ENCODE measurements at places on chromosomes 13 and 19. TPM values are rescaled to one million over a fixed set of nuclear protein-coding genes. Genes with fewer than 3 reads are reported as not detected.

- H3K27me3 ChIP-seq, result no peaks in the 10 kb centered on the region
- H3K4me1 ChIP-seq, result no peaks in the 10 kb centered on the region
- DNase-seq, result no peak
- H3K36me3 ChIP-seq, result no peaks in the 10 kb centered on the region
- no peak overlapping the region for H3K4me3 ChIP-seq
These were observed 143.9 kb upstream of the TSC22D1 start for GRCh38 chr13:44719857-44720671.

DNA sequence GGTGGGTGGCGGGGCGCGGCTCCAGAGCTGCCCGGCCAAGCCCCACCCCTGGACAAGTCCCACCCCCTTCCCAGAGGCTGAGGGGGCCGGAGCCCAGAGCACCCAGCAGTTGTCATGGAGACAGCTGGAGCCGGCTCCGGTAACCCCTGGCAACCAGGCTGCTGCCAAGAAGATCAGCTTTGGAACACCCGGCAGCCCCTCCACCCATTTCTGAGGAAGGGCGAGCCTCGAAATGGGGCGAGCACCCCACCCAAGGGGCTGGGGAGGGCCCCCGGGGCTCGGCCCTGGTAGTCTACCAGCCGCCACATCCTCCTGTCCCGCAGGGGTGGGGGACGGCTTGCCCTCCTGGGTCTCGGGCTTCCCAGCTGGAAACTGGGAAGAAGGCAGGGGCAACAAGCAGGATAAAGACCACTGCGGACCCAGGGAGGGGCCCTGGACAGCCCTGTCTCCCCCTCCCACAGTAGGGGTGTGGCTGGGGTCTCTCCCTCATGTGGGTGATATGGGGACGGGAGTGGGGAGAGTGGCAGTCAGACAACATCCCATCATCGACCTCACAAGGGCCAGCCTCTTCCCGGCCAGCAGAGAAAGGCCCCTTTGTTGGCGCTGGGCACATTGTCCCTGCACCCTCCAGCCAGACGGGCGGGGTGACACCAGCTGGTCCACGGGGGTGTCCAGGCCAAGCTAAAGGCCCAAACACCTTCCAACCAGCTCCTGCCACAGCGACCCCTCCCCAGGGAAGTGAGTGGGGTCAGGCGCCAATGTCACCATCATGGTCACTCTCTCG, 1.5 kb downstream of the CERS1 start:
- no peak overlapping the region for H3K4me3 ChIP-seq
- peaks cover 2% of the 10 kb centered on the region for H3K4me1 ChIP-seq
- no peak overlapping the region for H3K27ac ChIP-seq
- no peaks in the 10 kb centered on the region for H3K36me3 ChIP-seq

DNA sequence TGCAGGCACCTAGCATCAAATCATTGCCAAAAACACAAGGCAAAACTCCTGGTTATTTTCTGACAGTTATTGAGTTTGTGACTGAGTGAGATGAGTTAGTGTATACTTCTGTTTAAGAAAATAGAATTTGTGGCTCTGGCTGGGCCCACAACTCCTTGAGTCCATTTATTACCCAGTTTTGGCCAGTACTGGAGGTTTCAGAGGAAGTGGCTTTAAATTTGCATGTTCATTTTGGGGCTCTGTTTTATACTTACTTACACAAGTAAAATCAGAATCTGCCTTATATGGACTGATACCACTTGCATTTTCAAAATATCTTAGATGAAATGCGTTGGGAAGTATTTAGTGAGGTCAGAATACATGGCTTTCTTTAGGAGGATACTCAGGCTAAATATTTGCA, 29.0 kb downstream of the TNFSF11 start:
- H3K27me3 ChIP-seq, result no peaks in the 10 kb centered on the region
- peaks cover 5% of the 10 kb centered on the region for H3K4me1 ChIP-seq
- no peaks in the 10 kb centered on the region for H3K36me3 ChIP-seq
- H3K4me3 ChIP-seq, result no peak overlapping the region
- H3K27ac ChIP-seq, result no peak overlapping the region

GRCh38 chr19:4980838-4981680, 12.1 kb downstream of the KDM4B start:
- H3K4me1 ChIP-seq, result peaks cover 8% of the 10 kb centered on the region
- H3K4me3 ChIP-seq, result no peak overlapping the region
- H3K36me3 ChIP-seq, result peaks cover 4% of the 10 kb centered on the region
- H3K27me3 ChIP-seq, result no peaks in the 10 kb centered on the region

- no peaks in the 10 kb centered on the region for H3K27me3 ChIP-seq
- peak; percentile 67 for DNase-seq
- peak overlapping the region; percentile 5 for H3K27ac ChIP-seq
- H3K4me1 ChIP-seq, result peaks cover 7% of the 10 kb centered on the region
- H3K4me3 ChIP-seq, result no peak overlapping the region
These were observed 28.2 kb upstream of the GPI start for GRCh38 chr19:34336781-34337271.

DNA sequence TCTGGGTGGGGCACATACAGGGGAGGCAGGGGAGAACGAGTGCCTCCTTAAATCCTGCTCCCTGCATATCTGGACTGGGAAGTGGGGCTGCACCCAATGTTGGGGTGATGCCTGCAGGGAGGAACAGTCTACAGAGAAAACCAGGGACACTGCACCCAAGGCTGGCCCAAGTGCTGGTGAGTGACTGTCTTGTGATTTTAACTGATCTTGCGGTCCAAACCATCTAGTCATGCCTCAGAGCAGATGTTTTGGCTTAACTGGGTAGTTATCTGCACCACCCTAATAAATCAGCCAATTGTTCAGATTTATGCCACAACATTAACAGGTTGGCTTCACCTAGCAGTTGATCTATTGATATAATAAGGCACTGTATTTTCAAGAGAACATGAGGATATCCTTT, 219.2 kb upstream of the IRS2 start:
- H3K27me3 ChIP-seq, result peaks cover 2% of the 10 kb centered on the region
- H3K36me3 ChIP-seq, result no peaks in the 10 kb centered on the region
- no peak overlapping the region for H3K27ac ChIP-seq
- no peak for DNase-seq
- no peak overlapping the region for H3K4me3 ChIP-seq

DNA sequence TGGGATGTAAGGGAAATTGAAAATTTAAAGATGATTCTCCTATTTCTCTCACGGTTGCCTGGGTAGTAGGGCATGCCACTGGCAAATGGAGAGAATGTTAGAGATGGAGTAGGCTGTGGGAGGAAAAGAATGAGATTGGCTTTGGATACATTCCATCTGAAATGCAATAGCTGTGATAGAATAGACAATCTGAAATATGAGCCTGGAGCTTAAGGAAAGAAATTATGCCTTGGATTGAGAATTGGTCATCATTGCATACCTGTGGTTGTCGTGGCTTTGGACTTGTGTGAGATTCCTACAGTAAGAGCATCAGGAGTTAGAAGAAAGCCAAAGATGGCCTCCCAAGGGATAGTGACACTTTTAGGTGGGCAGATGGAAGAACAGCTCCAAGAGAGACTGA, 305.1 kb upstream of the SLC10A2 start:
- no peaks in the 10 kb centered on the region for H3K4me1 ChIP-seq
- DNase-seq, result no peak
- no peaks in the 10 kb centered on the region for H3K36me3 ChIP-seq
- H3K4me3 ChIP-seq, result no peak overlapping the region
- H3K27me3 ChIP-seq, result no peaks in the 10 kb centered on the region

- H3K36me3 ChIP-seq, result no peaks in the 10 kb centered on the region
- H3K27ac ChIP-seq, result no peak overlapping the region
- no peak overlapping the region for H3K4me3 ChIP-seq
These were observed 10.7 kb downstream of the APLP1 start for GRCh38 chr19:35879068-35879467.

DNA sequence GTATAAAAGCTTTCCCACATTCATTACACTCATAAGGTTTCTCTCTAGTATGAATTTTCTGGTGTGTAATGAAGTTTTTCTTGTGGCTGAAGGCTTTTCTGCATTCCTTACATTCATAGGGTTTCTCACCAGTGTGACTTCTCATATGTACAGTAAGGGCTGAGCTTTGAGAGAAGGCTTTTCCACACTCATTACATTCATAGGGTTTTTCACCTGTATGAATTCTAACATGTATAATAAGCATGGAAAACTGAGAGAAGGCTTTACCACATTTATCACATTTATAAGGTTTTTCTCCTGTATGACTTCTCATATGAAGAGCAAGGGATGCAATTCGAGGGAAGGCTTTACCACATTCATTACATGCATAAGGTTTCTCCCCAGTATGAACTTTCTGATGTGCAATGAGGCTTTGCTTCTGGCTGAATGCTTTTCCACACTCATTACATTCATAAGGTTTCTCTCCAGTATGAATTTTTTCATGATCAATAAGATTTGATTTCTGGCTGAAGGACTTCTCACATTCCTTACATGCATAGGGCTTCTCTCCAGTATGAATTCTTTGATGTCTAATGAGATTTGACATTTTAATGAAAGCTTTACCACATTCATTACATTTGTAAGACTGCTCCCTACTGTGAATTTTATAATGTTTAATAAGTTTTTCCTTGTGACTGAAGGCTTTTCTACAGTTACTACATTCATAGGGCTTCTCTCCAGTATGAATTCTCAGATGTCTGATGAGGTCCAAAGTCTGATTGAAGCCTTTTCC, 42.6 kb downstream of the ZNF527 start:
- H3K27me3 ChIP-seq, result no peaks in the 10 kb centered on the region
- no peak for DNase-seq
- H3K4me1 ChIP-seq, result no peaks in the 10 kb centered on the region
- H3K4me3 ChIP-seq, result no peak overlapping the region
- H3K27ac ChIP-seq, result no peak overlapping the region

DNA sequence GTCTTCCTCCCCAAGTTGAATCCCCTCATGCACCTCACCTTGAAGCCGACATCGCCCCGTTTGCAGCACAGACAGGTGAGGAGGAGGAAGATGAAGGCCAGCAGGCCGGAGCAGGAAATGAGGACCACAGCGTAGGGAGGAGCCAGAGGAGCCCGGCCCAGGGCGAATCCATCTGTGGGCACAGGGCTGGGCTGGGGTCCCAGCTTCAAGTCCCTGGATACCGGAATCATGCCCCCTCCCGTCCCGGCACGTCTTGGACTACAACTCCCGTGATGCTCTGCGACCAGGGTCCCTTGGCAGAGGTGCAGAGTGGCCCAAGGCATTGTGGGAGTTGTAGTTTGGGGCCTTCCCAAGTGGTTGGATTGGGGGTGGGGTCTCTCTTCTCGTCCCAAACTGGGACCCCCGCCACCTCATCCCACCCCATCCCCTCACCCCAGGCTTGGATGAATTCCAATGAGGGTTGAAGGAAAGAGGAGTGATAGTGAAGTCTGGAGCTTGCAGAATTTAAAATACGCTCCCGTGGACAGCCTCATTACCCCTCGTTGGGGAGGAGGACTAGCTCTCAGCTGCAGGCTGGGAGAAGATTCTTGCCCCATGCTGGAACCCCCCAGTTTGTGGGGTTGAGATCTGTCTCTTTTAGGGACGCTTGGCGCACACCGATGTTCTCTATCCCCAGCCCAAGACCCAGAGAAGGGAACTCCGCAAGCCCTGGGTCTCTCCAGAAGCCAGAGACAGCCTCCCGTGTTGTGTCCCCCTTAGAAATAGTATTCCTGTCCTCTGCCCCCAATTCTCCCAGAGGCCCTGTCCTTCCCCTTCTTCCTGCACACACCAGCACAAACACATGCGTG, 990 bp downstream of the LMTK3 start:
- peak; percentile 83 for DNase-seq
- H3K36me3 ChIP-seq, result no peaks in the 10 kb centered on the region
- H3K4me1 ChIP-seq, result peaks cover 23% of the 10 kb centered on the region
- H3K27me3 ChIP-seq, result no peaks in the 10 kb centered on the region
- H3K4me3 ChIP-seq, result peak overlapping the region; percentile 73
- peak overlapping the region; percentile 66 for H3K27ac ChIP-seq

DNA sequence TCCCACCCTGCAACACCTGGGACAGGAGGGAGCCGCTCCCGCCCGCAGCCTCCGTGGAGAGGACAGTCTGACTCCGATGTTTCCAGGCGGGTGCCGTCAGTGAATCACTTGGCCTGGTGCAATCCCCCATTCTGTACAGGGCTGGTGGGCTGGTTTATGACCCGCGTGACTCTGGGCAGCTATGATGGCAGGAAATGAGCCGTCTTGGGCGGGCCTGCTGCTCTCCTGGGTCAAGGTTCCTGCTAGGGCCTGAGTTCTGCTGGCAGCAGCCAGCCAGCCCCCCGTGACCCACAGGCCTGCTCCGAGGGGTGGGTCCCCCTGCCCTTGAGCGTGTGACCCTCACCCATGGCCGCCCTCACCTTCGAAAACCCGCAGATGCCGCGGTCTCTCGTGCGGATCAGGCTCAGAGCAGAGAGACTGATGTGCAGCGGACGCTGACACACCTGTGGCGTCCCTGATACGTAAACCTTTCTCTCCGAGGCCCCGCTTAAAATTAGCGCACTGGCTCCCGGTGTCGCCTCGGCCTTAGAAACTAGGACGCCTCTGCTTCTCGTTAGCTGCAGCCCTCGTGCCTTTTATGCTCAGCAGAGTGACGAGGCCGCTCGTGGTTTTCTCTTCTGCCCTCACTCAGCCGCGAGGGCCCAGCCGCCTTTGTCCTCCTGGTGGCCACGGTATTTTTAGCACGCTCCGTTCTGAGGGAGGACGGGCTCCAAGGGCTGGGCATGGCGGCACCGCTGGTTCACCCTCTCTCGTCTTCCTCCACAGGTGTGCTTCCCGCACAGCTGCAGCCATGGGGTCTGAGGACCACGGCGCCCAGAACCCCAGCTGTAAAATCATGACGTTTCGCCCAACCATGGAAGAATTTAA, 63.4 kb downstream of the KDM4B start:
- peaks cover 2% of the 10 kb centered on the region for H3K36me3 ChIP-seq
- H3K4me3 ChIP-seq, result no peak overlapping the region
- DNase-seq, result no peak
- no peak overlapping the region for H3K27ac ChIP-seq
- no peaks in the 10 kb centered on the region for H3K27me3 ChIP-seq
- H3K4me1 ChIP-seq, result no peaks in the 10 kb centered on the region

GRCh38 chr13:111541752-111542529, 221.5 kb downstream of the TEX29 start:
- no peak overlapping the region for H3K4me3 ChIP-seq
- no peak overlapping the region for H3K27ac ChIP-seq
- DNase-seq, result no peak
- H3K27me3 ChIP-seq, result peaks cover 2% of the 10 kb centered on the region

- H3K4me3 ChIP-seq, result no peak overlapping the region
- no peak overlapping the region for H3K27ac ChIP-seq
- no peaks in the 10 kb centered on the region for H3K4me1 ChIP-seq
- H3K36me3 ChIP-seq, result peaks cover 11% of the 10 kb centered on the region
- no peaks in the 10 kb centered on the region for H3K27me3 ChIP-seq
- no peak for DNase-seq
These were observed 5.2 kb upstream of the ADPRHL1 start for GRCh38 chr13:113458253-113459065.

Gene ZNF71
- total RNA-seq, result 6.4 TPM

Gene SAMD1
- total RNA-seq, result 80.7 TPM

Gene IGFL2
- total RNA-seq, result not detected

Gene NKPD1
- total RNA-seq, result not detected

Gene ZNF317
- total RNA-seq, result 40.2 TPM

Gene BST2
- total RNA-seq, result 198 TPM

Measured in activated CD4-positive, alpha-beta T cell treated with anti-CD3 and anti-CD28 coated beads, Interleukin-2, amount 10 ng/mL, durations not matched to agents 7 days and 5 days (primary cell).